ENCODE measurements at places on chromosomes 6 and 20.
A peak's percentile ranks its signal among the peaks of the same experiment; 100 is the strongest.

- peak; percentile 48 for DNase-seq
These were observed 130.8 kb downstream of the TIAM2 start for GRCh38 chr6:155125906-155126305.

GRCh38 chr6:4896401-4896800, 107.4 kb downstream of the RPP40 start:
- DNase-seq = no peak

DNA sequence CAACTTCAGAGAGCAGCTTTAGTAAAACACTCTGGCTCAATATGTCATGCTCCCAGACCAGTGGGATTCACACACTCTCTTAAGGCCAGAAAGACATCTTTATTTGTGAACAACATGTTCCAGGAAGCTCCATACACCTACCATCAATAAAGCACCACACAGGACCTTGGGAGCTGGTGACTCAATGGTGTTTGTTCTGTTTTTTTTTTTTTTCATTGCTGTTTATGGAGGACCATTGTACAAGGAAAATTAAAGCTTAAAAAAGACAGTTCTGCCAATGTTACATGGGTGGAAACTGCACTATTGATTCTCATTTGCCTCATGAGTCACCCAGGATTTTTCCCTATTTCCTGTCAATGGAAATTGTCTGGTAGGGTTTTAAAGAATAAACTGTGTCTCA, 36.3 kb upstream of the TENT5A start:
- DNase-seq = no peak

DNA sequence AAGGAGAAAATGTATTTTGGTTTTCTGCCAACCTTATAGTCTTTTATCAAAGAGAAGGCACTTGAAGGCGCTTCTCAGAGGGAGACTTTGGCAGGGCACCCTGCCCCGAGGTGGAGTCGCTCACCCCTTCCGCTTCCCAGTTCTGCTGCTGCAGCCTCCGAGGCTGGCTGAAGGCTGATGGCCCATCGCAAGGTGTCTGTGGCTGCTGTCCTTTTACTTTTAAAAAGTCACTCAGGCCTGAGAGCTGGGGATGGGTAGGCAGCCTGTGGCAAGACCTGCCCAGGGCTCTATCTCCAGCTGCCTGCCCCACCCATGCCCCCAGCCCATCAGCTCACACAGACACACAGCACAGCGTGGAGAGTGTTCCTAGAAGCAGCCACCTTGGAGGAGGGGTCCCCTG, 206.6 kb upstream of the CST7 start:
- no peak for DNase-seq

- no peak for DNase-seq
These were observed 213.9 kb downstream of the KCNQ5 start for GRCh38 chr6:72835749-72836148.

GRCh38 chr20:61891476-61891875, 174.2 kb downstream of the TAF4 start:
- no peak for DNase-seq

DNA sequence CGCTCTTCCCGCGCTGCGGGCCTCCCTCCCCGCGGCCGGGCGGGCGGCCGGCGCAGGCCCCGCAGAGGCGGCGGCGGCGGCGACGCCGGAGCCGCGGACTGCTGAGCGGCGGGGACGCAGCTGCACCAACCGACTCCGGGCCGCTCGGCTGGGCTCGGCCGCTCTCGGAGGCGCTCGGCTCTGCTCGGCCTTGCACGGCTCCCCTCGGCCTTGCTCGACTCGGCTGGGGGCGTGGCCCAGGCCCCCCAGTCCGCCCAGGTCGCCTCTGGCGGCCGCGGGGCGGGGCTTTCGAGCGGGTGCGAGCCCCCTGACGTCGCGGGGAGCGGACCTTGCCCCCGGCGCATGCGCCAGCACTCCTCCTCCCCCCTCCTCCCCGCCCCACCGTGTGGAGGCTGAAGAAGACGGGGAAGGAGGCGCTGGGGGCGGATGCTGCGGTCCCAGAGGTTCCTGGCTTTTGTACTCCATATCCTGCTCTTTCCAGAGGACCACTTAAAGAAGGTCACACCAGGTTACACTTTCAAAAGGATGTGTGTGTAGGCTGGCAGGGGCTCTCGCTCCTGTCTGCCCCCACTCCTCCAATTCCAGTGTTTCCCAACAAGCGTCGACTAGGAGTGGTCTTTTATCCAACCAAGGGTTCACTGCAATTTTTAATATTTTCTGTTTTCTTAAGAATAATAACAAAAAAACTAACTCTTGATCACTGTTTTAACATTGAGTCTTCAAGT, at the start of gene ZHX3:
Gene ZHX3 (minus strand): TSS at position 186 of the 725 bp plus-strand sequence. CDS start 112,815 bp downstream, outside the sequence.
- peak; percentile 100 for DNase-seq
